CD4-positive, CD25-positive, alpha-beta regulatory T cell (primary cell): ENCODE measurements at places on chromosomes 5 and 9. TPM values are rescaled to one million over a fixed set of nuclear protein-coding genes. Genes with fewer than 3 reads are reported as not detected.

SLC36A2 gene
- polyA plus RNA-seq = not detected

DRD1 gene
- polyA plus RNA-seq = not detected

CCDC192 gene
- polyA plus RNA-seq = not detected

IRX2 gene
- polyA plus RNA-seq = not detected

PCDHB12 gene
- polyA plus RNA-seq = not detected

GRCh38 chr5:36777105-36777757, 99.3 kb upstream of the NIPBL start:
- H3K36me3 ChIP-seq = no peaks in the 10 kb centered on the region
- no peaks in the 10 kb centered on the region for H3K4me1 ChIP-seq
- H3K4me3 ChIP-seq = no peak overlapping the region
- no peak overlapping the region for H3K27ac ChIP-seq
- H3K27me3 ChIP-seq = peaks cover 12% of the 10 kb centered on the region

DNA sequence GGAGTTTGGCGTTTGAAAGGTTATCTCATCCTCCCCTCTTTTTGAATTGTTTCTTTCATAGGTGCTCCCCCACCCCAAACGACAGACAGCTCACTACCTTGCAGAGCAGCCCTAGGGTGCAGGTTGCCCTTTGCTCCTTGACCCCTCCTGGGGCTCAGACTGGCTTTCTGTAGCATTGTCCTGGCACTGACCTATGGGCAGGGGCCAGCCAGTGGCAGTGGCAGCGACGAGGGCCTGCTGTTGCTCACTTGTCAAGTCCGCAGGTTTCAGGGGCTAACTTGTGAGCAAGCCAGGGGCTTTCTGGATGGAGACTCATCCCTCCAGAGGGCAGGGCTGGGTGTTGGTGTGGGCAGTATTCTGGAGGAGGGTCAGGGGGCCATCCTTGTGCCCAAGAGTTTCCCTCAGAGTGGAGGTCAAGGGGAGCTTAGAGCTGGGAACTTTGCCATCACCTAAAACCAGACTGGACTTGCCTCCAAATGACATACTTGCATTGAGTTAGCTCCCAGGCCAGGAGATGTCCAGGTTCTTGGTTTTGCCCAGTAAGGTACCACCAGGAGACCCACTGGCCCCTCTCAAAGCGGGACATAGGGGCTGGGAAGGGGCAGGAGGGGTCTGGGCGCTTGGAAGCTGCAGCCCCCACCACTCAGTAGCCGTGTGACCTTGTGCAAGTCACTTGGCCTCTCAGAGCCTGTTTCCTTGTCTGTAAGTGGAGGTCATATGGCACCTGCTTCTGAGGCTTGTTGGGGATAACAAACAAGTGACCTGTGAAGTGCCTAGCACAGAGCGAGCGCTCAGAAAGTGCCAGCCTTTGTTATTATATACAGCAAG, 53.5 kb upstream of the CDKN2AIPNL start:
- H3K27me3 ChIP-seq = no peaks in the 10 kb centered on the region
- no peak for DNase-seq
- H3K36me3 ChIP-seq = no peaks in the 10 kb centered on the region
- peak overlapping the region; percentile 53 for H3K4me3 ChIP-seq
- peaks cover 15% of the 10 kb centered on the region for H3K4me1 ChIP-seq

DNA sequence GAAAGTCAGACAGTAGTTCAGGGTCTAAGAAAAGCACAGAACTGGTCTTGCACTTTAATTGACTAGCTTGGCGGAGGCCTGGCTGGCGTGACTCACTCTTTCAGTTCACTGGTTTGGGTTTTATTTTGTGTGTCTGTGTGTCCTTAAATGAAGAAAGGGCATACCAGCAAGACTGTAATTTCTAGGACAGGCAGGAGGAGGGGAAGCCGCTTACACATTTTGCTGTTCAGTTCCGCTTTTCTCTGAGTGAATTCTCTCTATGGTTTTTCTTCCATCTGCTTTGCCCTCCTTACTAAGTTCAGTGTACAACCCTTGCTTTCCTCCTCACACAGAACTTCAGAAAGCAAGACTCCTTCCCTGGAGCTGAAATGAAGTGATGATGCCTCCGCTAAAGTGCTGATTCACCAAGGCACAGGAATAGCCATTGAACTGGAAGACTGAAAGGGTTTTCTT, 150.8 kb downstream of the MEF2C start:
- H3K27ac ChIP-seq = no peak overlapping the region
- no peak overlapping the region for H3K4me3 ChIP-seq
- H3K36me3 ChIP-seq = no peaks in the 10 kb centered on the region

GRCh38 chr5:29982457-29982856, 1211.0 kb upstream of the CDH6 start:
- H3K27me3 ChIP-seq = no peaks in the 10 kb centered on the region
- H3K27ac ChIP-seq = no peak overlapping the region
- no peak overlapping the region for H3K4me3 ChIP-seq
- DNase-seq = no peak

DNA sequence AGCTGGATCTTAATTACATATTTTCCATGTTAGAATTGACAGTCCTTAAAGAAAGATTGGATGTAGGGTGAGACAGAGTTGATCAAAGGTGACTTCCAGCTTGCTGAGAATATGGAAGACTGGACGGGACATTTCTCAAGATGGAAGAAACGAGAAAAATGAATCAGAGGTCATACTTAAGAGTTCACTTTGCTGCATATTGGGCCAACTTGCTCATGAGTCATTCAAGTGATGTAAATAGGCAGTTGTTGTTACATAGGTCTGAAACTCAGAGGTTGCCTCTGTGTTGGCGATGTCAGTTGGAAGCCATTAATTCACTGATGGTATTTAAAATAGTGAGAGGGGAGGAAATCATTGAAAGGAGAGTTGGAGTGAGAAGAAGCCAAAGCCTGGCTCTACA, 132.8 kb downstream of the CD180 start:
- no peak overlapping the region for H3K4me3 ChIP-seq
- no peaks in the 10 kb centered on the region for H3K27me3 ChIP-seq
- H3K36me3 ChIP-seq = peaks cover 14% of the 10 kb centered on the region
- no peak for DNase-seq
- no peak overlapping the region for H3K27ac ChIP-seq

- no peaks in the 10 kb centered on the region for H3K36me3 ChIP-seq
- peak overlapping the region; percentile 15 for H3K4me3 ChIP-seq
- no peak for DNase-seq
- no peak overlapping the region for H3K27ac ChIP-seq
Measured at GRCh38 chr5:88659529-88660263, 223.3 kb downstream of the MEF2C start.

DNA sequence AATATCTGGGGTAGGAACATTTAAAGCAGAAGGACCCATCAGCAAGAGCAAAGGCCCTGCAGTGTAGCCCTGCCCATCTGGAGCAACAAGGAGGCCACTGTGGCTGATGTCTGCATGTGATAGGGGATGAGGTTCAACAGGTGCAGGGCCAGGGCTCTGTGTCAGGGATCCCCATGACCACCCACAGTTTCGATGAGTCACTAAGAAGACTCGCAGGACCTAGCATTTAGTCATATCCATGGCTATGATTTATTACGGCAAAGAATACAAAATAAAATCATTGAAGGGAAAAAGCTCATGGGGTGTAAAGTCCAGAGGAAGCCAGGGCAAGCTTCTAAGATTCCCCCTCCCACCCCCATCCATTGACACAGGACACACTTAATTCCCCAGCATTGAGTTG, 188.6 kb downstream of the ADGRV1 start:
- DNase-seq = no peak
- peaks cover 4% of the 10 kb centered on the region for H3K27me3 ChIP-seq
- no peak overlapping the region for H3K4me3 ChIP-seq
- no peak overlapping the region for H3K27ac ChIP-seq

DNA sequence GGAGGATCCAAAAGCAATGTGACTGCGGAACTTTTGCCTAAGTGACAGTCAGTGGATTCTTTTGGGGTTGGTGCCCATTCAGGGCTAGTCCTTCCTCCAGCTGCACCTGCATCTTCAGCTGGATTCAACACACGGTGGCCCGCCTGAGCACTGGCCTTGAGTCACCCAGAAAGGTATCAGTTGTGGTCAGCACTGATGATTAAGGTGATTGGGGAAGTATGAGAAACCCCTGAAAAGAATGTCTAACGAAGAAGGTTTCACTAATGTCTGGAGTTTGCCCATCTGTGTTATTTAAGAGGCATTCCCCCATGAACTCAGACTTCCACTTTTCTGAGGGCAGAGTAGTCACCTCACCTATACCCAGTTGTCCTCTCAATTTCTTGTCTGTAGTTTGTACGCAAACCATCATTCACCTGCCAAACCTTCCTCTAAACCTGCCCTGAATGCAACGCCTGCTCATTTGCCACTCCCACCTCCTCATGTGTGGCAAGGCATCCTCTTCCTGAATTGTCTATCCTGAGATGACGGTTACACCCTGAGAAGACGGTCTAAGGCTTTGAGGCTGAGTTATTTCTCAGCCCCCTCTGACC, 27.2 kb downstream of the CSF2 start:
- H3K27me3 ChIP-seq = no peaks in the 10 kb centered on the region
- H3K27ac ChIP-seq = peak overlapping the region; percentile 73
- peaks cover 55% of the 10 kb centered on the region for H3K4me1 ChIP-seq
- no peaks in the 10 kb centered on the region for H3K36me3 ChIP-seq

DNA sequence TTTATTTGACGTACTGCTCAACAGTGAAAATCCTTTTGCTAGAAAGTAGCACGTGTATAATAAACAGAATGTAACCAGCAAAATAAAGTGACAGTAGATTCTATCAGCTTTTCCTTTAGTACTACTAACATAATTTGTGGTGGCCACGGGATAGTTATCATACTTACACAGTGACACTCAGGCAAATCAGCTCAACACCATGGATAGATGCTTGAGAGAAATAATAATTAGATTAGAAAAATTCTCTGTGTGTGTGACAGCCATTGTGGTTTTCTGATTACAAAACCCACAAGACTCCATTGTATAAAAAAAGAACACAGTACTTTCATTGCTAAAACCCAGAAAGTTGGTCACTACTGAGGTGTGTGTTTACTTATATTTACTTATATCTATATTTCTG, 101.1 kb downstream of the MUSK start:
- no peak for DNase-seq
- no peaks in the 10 kb centered on the region for H3K36me3 ChIP-seq
- H3K4me1 ChIP-seq = no peaks in the 10 kb centered on the region
- H3K27ac ChIP-seq = no peak overlapping the region
